ENCODE measurements at places on chromosomes 12 and 14.

DNA sequence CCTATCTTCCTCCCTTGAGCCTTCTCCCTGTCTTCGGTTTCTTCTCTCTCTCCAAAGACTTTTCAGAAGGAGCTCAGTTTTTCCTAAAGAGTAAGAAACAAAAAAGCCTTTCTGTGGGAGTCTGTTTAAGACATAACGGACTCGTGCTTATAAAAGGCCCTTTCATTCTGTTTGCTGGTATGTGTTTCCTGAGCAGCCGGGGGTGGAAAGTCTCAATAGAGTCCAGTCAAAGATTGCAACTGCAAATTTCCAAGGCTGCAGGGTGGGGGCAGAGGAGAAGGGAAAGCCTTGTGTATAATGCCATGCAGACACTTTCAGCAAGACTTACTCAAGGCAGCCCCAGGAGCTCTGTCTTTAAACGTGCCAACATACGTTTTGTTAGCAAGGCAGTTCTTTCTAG is 62.2 kb downstream of the GNG2 start:
- no peak for DNase-seq

- DNase-seq = no peak
These were observed 2.6 kb downstream of the GLRX5 start for GRCh38 chr14:95537298-95538089.

DNA sequence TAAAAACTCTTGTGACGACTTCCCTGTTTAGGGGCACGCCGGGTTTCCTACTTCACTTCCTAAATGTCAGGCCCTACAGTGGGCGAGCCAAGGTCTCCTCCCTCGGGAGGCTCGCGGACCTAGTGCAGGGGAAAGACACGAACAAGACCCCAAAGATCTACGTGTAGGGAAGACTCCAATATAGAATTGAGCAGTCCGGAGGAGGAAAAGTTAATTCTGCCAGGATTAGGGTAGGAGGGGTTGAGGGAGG is 564 bp downstream of the ATXN3 start:
- no peak for DNase-seq

DNA sequence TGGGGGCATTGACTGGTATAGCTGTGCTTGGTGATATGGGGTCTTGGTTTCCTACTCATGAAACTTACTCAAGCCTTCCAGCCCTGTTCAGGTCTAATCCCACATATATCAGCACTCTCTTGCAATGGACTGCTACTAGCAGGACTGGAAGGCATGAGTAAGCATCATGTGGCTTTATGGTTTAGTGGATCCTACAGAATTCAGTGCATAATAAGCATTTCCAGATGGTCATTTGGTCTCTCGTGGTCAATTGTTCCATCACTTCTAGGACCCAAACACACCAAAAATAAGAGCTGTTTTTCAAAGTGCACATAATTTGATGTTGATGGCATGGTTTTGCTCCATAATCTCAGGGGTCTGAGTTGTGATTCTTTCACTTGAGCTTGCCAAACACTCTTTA is 114.4 kb downstream of the LMNTD1 start:
- no peak for DNase-seq

- no peak for DNase-seq
These were observed 46.5 kb downstream of the NDUFA12 start for GRCh38 chr12:94957006-94957405.

GRCh38 chr12:68506619-68507018 is 104.1 kb upstream of the RAP1B start:
- DNase-seq = no peak

DNA sequence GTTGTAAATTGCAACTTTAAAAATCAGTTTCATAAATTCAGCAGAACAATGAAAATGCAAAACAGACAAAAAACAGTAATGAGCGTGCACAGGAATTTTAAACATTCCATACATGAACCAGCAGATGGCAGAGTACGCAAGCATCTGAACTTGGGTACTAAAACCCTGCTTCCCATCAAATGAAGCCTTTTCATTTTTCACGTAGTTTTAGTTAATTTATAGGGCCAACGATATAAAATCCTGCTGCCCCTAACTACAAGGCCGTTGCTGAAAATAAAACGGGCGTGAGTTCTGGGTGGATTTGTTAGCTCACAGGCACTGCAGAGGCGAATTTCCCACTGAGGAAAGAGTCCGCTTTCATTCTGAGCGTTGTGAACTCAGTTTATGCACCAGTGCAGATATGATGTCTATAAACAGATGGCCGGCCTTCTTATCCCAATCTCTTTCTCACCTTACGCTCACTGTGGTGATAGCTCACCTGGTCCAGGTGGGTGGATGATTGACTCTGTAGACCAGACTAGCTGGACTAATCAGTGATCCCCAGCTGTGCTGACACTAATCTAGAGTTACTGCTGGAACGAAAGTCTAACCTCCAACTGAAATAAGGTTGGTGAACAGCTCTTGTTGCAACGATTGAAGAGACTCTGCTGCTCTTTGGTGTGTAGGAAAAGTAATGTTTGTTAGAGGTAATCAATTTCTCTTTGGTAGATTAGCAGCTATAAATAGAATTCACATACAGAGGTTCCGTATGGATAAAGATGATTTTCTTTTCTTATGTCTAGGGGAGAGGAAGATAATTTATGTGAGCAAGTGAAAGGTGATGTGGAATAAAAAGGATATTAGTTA is 89.2 kb downstream of the PDZRN4 start:
- no peak for DNase-seq

DNA sequence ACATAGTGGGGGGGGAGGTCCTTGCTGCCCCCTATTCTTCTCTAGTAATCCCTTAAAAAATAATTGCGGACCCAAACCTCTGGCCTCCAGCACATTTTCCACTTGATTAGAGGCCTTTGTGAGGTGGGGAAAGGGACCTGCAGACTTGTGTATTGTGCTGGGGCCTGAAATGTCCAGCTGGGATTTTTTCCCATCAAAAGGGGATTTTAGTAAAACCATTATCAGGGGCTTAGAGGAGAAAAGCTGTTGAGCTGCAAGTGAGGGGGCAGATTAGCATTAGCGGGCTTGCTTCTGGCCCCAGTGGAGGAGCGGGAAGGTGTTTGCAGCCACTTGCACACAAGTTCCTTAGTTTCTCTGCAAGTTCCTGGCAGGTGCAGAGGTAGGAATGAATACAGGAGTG is 13.9 kb downstream of the FBXL14 start:
- DNase-seq = no peak

DNA sequence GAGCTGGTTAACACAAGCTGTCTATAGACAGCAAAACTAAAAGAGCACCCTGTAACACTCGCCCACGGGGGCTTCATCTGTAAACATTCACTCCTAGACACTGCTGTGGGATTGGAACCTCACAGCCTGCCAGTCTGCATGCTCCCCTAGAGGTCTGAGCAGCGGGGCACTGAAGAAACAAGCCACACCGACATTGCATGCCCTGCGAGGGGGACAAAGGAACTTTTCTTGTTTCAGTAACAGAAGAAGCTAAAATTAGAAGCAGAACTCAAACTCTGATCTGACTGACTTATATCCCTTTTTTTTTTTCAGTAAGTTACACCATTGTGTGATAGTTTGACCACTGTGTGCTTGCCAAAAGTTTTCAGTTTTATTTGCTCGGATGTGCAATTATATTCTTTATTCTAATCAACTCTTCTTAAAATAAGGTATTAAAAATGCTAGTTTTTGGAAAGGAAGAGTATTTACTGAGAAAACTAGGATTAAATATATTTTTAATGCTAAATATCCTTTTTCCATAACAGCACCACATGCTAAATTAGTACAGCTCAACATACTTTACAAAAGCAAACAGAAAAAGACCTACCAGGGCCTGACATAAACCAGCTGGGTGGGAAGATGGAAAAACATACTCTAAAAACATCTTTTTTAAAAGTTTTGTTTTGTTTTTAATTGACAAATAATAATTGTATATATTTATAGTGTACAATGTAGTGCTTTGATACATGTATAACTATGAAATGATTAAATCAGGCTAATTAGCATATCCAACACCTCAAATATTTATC is 100.2 kb downstream of the EPS8 start:
- no peak for DNase-seq

- no peak for DNase-seq
These were observed 8.1 kb downstream of the DNAI7 start for GRCh38 chr12:25186788-25187402.

GRCh38 chr12:111580737-111581136 is 18.4 kb downstream of the ATXN2 start:
- no peak for DNase-seq

DNA sequence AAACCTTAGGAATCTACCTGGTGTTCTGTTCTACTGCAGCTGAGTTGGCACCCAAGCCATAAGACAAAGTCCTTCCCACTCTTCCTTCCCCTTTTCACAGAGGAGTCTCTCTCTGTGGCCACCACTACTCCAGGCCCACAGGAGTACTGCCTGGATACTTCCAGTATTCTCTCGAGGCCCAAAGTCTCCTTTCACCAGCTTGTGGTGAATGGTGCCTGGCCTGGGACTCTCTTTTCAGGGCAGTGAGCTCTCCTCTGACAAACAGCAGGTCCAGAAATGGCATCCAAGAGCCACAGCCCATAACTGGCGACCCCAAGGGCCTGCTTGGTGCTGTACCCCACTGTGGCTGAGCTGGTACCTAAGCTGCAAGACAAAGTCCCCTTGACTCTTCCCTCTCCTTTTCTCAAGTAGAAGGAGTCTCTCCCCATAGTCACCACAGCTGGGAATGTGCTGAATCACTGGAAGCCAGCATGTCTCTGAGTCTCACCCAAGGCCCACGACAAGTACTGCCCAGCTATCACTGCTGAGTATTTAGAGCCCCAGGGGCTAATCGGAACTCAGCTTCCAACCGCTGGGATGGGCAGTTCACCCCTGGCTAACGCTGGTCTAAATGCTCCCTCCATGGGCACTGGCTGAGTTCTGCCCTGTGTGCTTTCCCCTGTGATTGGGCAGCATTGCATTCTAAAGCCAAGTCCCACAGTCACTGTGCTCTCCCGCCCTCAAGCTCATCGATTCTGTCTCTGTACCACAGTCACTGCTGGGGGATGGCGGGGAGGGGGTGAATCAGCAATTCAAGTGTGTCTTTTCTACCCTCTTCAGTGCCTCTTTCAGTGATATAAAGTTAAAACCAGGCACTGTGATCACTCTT is 6.1 kb downstream of the A2ML1 start:
- DNase-seq = no peak

- DNase-seq = no peak
These were observed 143.7 kb downstream of the AKAP6 start for GRCh38 chr14:32472512-32473463.

Measured in stimulated activated CD8-positive, alpha-beta memory T cell treated with anti-CD3 and anti-CD28 coated beads, Interleukin-4, amount 100 ng/mL, for 1 hour (primary cell).